ENCODE measurements at places on chromosomes 4 and X.
A peak's percentile ranks its signal among the peaks of the same experiment; 100 is the strongest.

DNA sequence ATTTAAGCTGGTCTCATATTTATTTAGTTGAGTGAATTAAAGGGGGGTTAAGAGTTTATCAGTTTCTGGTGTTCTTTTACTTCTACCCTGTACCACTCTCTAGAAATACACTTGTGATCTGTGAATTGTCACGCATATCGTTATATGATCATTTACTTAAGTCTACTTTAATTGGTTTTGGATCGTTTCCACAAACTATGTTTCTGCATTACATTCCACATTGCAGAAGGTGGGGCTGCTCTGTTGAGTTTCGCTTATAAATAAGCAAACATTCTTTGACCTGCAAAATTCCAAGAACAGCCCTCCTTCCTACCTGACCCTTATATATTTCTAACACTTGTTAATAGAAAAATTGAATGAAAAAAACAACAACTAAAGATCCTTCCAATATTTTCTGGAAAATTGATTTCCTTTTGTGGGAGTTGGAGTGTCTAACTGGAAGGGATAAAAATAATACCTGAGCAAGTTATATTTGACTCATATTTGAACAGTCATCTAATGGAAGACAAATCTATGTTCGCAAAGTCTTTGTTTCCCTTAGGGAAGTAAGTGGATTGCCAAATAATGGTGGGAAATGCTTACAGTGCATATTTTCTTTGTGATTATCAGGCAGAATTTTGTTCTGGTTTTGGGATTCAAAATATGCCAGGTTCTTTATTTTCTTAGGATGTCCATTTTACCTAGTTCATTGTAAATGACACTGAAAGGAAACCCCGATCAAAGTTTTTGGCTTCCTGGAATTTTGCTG, 152.7 kb downstream of the RELL1 start:
- DNase-seq = no peak

DNA sequence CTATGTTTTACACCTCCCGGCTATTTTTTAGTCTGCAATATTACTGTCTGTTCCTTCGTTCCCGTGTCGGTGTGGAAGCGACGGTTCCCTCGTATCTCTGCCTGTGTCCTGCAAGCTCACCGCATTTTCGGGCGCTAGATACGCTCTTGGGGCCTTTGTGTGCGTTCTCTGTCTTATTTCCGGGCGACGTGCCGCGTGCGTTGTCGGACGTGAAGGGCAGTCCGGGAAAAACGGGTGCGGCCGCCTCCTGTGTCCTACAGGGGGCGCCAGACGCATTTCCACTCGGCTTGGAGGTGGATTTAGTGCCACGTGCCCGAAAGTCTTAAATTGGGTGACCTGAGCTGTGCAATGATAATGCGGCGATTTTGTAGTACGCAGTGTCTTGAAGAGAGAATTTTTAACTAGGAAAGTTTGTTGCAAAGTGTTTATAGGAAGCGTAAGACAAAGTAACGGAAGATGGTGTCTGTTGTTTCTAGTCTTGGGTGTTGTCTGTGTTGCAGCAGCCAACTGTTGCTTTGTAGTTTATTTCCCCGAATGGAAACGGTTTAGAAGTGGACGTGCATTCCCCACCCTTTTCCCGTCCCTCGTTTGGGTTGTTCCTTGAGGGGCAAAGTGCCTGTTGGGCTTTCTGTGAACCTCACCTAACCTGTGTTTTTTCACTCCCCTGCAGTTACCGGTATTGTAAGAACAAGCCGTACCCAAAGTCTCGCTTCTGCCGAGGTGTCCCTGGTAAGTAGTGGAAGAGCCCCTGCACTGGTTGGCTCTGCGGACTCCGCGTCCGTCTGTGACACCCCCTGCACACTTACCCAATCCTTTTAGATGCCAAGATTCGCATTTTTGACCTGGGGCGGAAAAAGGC, 720 bp downstream of the RPL10 start:
- peak; percentile 70 for DNase-seq

- DNase-seq = no peak
Observed at GRCh38 chr4:28555866-28556265, 1695.2 kb downstream of the STIM2 start.

- DNase-seq = no peak
Observed at GRCh38 chr4:77040270-77040669, 35.5 kb downstream of the CCNI start.

GRCh38 chr4:75889537-75890199, 12.6 kb downstream of the PPEF2 start:
- no peak for DNase-seq

- DNase-seq = no peak
Observed at GRCh38 chr4:148120216-148120615, 322.0 kb downstream of the NR3C2 start.

DNA sequence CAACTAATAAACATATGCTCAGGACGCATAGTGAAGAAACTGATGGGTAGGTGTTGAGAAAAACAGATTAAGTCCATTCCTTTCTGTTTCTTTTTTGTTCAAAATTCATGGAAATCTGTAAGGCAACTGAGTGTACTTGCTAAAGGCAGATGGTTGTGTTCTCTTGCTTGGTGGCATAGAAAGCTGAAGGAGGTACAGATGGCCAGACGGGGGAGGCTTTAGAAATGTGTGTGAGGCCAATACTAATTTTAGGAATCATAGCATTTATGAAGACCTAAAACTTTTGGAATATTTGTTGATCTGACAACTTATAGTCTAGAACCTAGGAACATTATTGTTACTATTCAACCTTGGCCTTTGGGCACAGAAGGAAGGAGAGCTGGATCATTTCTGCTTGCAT, 56.8 kb upstream of the EMCN start:
- no peak for DNase-seq

DNA sequence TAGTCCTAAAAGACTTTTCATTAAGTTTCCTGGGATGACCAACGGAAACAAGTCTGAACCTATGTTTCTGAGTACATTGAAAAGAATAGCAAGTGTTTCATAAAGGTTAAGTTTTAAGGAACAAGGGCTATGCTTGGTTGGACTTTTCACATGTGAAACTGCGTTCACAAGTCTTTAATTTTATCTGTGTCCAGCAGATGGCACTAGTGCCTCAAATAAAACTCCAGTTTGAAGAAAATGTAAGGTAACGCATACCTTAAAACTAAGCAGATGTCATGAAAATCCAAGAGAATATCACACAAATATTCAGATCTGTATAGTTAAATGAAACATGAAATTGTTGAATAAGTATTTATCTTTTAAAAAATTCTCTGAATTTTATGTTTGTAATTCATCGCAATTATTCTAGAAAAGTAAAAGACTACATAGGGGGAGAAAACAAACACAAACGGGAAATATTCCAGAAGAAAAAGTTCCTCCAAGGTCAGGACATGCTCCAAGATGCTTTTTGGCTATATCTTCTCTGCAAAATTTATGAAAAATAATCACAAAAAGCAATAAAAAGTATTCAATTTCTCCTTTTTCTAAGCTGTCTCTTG, 89.6 kb upstream of the MAD2L1 start:
- DNase-seq = no peak

DNA sequence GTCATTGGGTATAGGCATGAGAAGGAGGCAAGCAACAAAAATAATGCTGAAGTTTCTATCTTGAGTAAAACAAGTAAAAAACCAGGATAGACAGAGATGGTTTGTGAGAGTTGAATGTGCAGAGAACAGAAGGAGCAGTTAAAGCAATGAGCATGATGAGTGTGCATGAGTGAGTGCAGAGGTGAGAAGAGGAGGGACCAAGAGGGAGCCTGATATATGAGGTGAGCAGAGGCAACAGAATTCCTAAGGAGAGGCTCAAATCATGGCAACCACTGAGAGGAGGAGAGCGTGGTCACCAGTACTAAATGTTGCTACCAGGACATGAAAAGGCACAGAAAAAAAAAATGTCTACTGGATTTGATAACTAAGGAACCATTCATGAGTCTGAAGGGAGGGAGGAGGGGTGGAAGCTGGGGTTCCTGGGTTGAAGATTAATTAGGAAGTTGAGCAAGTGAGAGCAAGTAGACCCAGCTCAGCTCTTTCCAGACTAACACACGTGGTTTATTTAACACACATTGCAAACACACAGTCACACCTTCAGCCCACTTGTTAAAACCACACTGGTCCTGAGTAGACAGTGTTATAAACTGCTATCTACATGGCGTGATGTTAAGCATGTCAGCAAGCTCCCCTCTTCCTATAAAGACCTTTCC, 69.0 kb upstream of the IQCM start:
- DNase-seq = no peak

DNA sequence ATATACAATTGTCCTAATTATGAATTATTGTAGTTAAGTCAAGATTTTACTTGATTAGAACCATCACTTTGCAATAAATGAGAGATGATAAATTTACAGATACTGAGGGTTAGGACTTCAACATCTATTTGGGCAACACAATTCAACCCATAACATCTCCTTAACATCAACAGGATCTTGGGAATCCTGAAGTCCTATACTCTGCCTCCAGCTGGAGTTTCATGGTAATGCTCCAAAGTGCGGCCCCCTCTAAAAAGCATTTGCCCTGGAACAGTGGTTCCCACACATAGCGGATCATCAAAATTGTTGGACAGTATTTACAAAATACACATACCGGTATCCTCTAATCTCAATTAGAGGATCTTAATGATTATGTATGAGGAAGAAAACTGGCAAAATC, 618.6 kb downstream of the CENPC start:
- no peak for DNase-seq

GRCh38 chr4:118964891-118965411, 76.3 kb downstream of the SYNPO2 start:
- no peak for DNase-seq

DNA sequence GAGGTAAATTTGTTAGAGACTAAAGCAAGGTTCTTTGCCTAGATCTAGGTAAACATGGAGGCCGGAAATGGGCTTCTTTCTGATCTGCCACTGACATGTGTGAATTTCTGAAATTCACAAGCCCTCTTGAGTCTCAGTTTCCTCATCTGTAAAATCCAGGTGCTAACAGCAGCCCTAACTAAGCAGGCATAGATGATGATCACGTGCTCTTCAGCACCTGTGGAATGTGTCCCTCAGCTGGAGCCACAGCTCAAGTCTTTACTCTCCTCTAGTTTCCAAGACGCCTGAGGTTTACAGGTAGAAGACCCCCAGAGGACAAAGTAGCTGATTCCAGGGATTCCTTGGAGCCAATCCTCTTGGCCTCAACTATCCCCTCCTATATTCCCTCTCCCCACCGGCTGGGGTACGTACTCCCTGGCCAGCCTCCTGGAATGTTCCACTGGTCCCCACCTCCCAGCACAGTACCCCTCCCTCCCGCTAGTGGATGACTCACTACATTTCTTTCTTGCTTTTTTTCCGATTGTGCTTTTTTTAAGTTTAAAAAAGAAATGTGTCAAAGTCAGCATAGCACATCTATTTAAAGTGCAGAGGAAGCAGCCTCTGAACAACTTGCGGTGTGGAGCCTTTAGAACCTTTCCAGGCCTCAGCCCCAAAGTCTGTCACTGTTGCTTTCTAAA, 98.4 kb downstream of the PHKA2 start:
- DNase-seq = no peak

GRCh38 chr4:16194214-16194613, 32.1 kb downstream of the TAPT1 start:
- no peak for DNase-seq

GRCh38 chrX:116009346-116009745, 161.2 kb upstream of the AGTR2 start:
- no peak for DNase-seq

- DNase-seq = no peak
Observed at GRCh38 chr4:44760142-44760898, 34.0 kb upstream of the GNPDA2 start.

GRCh38 chr4:19348746-19349145, 903.0 kb upstream of the SLIT2 start:
- no peak for DNase-seq

DNA sequence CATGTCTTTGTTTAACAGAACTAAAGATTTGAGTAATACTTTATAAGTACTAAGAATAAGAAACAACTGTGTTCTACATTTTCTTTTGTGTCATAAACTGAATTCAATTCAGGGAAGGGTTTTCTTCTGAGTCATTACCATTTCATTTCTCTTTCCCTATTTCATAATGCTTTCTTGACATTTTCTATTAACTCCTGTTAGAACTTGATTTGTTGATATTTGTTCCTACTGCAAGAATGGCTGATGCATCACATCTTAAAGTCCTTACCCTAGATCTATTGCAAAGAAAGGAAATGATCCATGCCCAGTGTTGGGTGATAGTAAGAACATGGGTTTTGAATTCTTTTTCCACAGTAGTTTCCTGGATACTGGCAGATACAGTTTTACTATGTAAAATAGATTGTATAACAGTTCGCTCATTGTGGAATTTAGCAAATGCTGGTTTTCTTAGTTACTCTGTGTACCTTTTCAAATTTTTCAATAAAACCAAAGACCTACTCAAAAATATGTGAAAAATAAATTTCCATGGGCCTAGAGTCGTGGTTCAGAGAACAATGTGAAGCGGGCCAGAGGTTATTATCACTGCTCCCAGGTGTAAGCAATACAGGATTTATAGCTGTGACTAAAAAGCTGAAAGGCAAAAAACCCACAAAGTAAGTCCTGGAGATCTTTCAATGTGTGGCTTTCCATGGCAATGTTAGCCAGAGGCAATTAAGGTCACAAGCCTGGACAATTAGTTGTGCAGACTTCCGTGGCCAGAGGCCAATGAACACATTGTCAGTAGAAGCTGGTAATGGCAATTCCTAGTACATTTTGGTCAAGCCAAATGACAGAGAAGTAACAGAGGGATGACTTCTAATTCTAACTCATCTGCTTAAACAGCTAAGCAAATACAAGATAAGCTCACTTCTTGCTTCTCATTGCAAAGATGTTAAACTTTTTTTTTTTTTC, 127.3 kb upstream of the FAT4 start:
- no peak for DNase-seq

DNA sequence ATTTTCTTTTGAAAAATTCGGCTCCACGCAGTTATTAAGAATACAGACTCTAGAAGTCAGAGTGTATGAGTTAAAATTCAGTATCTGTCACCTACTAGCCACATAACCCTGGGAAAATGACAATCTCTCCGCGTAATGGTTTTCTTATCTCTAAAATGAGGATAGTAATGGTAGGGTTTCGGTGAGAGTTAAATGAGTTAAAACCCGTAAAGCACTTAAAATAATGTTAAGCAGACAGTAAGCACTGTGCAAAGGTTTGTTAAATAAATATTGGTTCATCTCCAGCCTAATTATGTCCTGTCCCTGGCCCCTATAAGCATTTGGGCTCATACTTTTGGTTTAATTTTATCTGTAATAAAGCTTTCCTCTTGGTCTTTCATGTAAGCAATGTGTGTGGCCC, 350.8 kb upstream of the GRIA3 start:
- DNase-seq = no peak

- DNase-seq = no peak
Observed at GRCh38 chrX:11363069-11363594, 69.9 kb downstream of the AMELX start.

DNA sequence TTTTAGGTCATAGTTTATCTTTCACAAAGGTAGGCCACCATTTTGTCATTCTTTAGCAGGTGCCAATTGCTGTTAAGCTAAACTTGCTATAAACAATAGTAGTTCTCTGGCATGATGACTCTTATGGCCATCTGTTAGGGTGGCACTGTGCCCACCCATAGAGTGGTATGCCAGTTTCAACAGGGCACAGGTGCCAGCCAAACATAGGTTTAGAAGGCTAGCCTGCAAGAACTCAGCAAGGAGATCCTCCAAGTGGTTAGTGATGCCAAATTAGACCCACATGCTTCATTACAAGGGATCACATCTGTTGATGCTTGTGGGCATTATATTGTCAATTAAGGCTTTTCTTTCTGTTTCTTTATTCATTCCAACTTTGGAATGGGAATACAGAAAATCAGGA, 204.5 kb downstream of the FMR1NB start:
- DNase-seq = no peak

GRCh38 chr4:184816962-184817361, 8.8 kb downstream of the ACSL1 start:
- DNase-seq = no peak

- no peak for DNase-seq
Observed at GRCh38 chr4:25590171-25590570, 65.5 kb upstream of the SLC34A2 start.

GRCh38 chr4:15414551-15415091, 13.2 kb upstream of the C1QTNF7 start:
- no peak for DNase-seq

Measured in H9 (cell line).